Stimulated activated effector memory CD8-positive, alpha-beta T cell treated with anti-CD3 and anti-CD28 coated beads, Interleukin-12 subunit alpha, Interleukin-12 subunit beta, amount 100 ng/mL, for 72 hours (primary cell): ENCODE measurements at places on chromosomes 11 and 22.
A peak's percentile ranks its signal among the peaks of the same experiment; 100 is the strongest.

- DNase-seq, result peak; percentile 72
Measured at GRCh38 chr11:17351510-17352176, at the start of gene NCR3LG1. NCR3LG1 (plus strand) TSS chr11:17351800; CDS start chr11:17351970, 170 bp downstream.

GRCh38 chr22:49023161-49023878 is 804.4 kb downstream of the BRD1 start:
- no peak for DNase-seq

GRCh38 chr22:38220653-38221386 is 19.0 kb downstream of the MAFF start:
- DNase-seq, result no peak

DNA sequence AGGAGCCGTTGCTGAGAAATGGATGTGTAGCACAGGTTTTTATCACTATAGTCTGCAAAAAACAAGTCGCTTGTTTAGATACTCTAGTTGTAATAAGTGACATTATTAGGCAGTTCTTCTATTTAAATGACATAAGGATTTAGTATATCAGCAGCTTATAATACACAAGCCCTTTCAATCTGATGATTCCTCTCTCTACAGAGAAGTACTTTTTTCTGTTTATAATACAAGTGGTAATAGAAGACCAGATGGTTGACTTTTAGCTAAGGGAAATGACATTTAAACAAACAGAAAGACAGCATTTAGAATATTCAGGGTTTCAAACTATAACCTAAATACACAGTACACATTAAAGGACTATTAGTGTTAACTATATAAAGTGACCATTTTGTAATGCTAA is 60.4 kb downstream of the IMMP1L start:
- no peak for DNase-seq

- DNase-seq, result peak; percentile 24
Measured at GRCh38 chr11:63813563-63814382, 517 bp downstream of the SPINDOC start.
